ENCODE measurements at places on chromosomes 13 and 19.

DNA sequence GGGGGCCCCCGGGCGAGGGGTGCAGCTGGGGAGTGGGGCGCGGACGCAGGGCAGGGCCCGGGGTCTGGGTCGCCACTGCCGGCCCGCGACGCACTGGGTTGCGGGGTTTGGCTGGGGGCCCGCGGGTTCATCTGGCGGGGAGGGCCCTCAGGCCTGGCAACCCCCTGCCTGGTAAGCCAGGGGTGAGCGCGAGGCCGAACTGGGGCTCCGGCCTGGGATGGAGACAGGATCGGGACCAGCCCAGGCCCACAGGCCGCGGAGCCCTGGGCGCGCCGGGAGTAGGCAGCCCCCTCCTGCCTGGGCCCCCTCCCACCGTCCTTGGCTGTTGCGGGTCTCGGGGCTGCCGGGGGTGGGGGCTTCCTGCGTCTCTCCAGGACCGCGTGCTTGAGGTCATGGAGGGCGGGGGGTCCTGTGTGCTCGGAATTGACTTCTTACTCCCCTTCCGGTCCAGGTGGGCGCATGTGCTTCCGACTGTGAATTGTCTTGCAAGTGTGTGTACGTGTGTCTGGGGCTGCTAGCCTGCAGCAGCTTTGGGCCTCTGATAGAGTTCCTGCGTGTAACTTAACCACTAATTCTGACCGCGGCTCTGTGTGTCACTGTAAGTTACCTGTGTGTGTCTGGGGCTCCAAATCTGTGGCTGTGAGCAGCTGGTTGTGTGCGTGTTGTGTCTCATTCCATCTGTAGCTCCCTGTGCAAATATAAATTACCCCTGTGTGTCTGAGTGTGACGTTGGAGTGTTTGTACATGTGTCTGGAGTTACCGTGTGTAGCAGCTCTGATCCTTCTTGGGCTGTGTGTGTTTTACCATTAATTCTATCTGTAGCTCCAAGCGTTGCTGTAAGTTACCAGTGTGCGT, 751 bp downstream of the GRAMD1A start:
- no peak for DNase-seq

- no peak for DNase-seq
Observed at GRCh38 chr13:59771272-59771671, 392.5 kb downstream of the DIAPH3 start.

DNA sequence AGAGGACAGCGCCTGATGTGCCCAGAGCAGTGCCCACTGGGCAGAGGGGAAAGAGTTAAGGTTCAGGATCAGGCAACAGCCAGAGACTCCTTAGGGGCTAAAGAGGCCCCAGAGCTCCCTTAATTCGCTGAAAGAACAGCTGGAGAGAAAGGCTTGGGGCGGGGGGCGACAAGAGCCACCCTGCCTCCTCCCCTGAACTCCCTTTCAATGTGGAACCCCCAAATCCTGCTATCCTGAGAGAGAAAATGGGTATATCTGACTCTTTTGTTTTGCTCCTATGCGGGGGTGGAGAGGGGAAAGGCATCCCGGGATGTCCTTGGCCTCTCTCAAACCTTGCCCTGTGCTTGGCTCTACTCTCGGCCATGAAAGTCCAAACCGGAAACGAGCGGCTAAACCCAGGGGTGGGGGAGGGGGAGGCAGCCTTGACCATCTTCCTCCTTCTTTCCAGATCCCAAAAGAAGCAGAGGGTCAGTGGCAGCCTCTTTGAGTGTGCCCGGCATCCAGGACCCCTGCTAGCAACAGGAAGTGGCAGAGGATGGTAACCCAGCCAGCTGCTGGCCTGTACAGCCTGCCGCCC, 4.7 kb downstream of the PRKACA start:
- DNase-seq = no peak

DNA sequence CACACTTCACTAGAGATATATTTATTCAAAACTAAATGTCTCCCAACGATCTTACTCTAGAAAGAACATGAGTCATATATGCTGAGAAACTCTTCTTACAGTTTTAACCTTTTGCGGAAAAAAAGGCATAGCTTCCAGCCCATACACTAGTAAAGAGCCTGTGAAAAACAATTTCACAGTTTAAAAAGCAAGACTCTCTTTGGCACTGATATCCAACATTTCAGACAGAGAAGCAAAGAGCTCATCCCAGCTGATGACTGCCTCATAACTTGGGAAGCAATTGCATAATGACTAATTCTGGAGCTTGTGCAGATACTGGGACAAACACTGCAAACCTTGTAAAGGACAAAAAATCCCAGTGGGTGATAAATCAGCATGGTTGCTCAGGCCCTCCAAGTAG, 88.0 kb downstream of the ENOX1 start:
- DNase-seq = no peak
